ENCODE measurements at places on chromosomes 11 and 22. TPM values are rescaled to one million over a fixed set of nuclear protein-coding genes. Genes with fewer than 3 reads are reported as not detected.

DNA sequence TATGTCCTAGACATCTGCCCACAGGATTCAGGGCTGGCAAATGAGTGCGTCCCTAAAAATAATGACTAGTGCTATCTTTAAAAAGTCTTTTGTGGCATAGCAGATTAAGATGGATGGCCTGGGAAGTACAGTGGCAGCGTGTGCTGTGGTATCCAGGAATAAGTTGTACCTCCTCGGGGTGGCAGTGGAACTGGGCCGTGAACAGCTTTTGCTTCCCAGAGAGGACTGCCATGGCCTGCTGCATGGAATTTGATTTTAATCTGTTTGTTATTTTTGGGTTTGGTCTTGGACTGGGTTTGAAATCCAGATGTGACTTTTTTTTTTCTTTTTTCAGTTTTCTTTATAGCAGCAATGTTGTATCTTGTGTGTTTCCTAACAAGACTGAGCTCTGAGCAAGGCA, 71.3 kb upstream of the PARVG start:
- no peaks in the 10 kb centered on the region for H3K27me3 ChIP-seq
- no peak for DNase-seq
- peaks cover 3% of the 10 kb centered on the region for H3K36me3 ChIP-seq
- no peak overlapping the region for H3K4me3 ChIP-seq
- H3K4me1 ChIP-seq: no peaks in the 10 kb centered on the region

- no peak overlapping the region for H3K4me3 ChIP-seq
- H3K4me1 ChIP-seq: no peaks in the 10 kb centered on the region
- no peak for DNase-seq
- no peaks in the 10 kb centered on the region for H3K36me3 ChIP-seq
- H3K27ac ChIP-seq: no peak overlapping the region
- H3K27me3 ChIP-seq: peaks cover 2% of the 10 kb centered on the region
These were observed 140.8 kb upstream of the ZBED5 start for GRCh38 chr11:10998674-10999073.

- DNase-seq: no peak
- peaks cover 13% of the 10 kb centered on the region for H3K4me1 ChIP-seq
- H3K27me3 ChIP-seq: no peaks in the 10 kb centered on the region
- no peaks in the 10 kb centered on the region for H3K36me3 ChIP-seq
- H3K4me3 ChIP-seq: no peak overlapping the region
These were observed 22.7 kb downstream of the KCNJ4 start for GRCh38 chr22:38432264-38432663.

- H3K4me3 ChIP-seq: peak overlapping the region; percentile 69
- no peak for DNase-seq
- no peaks in the 10 kb centered on the region for H3K27me3 ChIP-seq
- peaks cover 18% of the 10 kb centered on the region for H3K4me1 ChIP-seq
These were observed 1.9 kb downstream of the KCNQ1OT1 start for GRCh38 chr11:2697866-2698265.

- H3K27me3 ChIP-seq: peaks cover 46% of the 10 kb centered on the region
- peaks cover 32% of the 10 kb centered on the region for H3K4me1 ChIP-seq
- peak; percentile 30 for DNase-seq
- no peaks in the 10 kb centered on the region for H3K36me3 ChIP-seq
- no peak overlapping the region for H3K4me3 ChIP-seq
These were observed 859 bp upstream of the FGF19 start for GRCh38 chr11:69704508-69705253.

Gene RTN3
- total RNA-seq: 124 TPM

Gene RAG2
- total RNA-seq: not detected

Gene GDPD5
- total RNA-seq: 19.0 TPM

Gene MMP7
- total RNA-seq: 0.13 TPM
